Neural progenitor cell (in vitro differentiated cells): ENCODE measurements at places on chromosomes 13 and 19.
A peak's percentile ranks its signal among the peaks of the same experiment; 100 is the strongest.

GRCh38 chr19:40089462-40089861 is 1.3 kb downstream of the ZNF780A start:
- no peak for DNase-seq

- DNase-seq: no peak
These were observed 50.0 kb upstream of the WDFY2 start for GRCh38 chr13:51534041-51534817.

DNA sequence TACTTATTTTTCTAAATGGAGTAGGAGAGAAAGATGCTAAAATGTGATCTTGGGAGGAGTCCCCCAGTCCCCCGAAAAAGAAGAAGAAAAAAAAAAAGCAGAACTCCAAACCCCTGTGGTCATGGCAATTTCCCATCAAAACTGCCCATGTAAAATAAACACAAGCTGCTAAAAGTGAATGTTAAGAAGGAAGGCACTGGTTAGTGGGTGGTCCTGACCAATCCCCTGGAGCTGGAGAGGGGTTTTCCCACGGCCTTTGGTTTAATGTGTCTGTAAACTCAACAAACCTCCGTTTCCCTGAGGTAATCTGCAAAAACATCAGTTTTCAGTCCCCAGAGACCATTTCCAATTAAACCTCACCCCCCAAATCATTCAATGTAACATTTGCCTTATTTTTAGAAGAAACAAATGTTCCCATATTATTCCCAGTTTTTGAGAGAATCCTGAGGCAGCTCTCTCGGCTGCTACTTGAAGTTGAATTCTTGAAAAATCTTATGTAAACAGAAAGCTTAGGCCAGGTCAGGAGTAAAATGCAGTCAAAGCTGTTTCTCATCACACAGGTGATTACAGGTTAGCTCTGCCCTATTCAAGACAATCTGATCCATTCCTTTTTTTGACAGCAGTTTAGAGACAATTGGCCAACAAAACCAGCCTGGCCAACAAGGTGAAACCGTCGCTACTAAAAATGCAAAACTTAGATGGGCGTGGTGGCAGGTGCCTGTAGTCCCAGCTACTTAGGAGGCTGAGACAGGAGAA is 17.0 kb downstream of the RAB3D start:
- no peak for DNase-seq

DNA sequence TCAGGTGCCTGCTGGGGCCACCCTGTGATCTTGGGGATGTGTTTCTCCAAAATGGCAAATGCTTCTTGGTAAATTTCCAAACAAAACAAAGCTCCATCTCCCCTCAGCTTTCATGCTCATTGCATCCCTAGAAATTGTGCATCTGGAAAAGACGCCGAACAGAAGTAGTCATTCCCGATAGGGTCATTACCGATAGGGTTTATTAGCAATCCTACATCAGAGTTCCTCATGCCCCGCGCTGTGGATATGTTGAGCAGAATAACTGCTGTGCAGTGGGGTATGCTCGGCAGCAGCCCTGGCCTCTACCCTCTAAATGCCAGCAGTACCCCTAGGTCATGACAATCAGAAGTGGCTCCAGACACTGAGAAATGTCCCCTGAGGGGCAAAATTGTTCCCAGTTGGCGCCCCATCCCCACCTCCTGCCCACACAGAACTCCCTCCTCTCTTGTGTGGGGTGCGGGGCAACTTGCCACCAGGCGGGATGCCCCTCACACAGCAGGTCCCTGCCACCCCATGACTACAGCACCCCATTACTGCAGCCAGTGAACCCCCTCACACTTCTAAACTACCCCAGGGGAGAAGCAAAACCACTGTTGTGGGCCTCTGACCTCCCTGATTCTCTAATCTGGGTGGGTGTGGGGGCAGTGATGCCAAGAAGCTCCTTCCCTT is 13.0 kb upstream of the SLC7A10 start:
- DNase-seq: no peak

- DNase-seq: no peak
These were observed 23.4 kb downstream of the RASL11A start for GRCh38 chr13:27293873-27294515.

GRCh38 chr13:48975101-48975855 is 434 bp upstream of the FNDC3A start:
- peak; percentile 63 for DNase-seq

DNA sequence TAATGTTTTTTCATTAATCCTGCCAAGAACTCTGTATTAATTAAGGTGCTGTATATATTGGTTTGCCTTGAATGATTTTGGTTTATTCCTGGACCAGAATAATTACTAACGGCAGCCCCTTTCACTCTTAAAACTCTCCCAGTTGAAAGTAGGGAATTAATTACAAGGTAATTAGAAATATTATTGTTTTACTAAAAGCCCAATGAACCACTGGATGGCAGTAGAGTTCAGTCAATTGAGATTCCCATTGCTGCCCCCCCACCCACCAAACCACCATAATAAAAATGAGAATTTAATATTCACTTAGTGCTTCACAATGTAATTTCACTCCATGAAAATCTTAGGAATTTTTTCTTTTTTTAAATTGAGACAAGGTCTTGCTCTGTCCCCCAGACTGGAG is 13.7 kb downstream of the WBP4 start:
- peak; percentile 46 for DNase-seq

DNA sequence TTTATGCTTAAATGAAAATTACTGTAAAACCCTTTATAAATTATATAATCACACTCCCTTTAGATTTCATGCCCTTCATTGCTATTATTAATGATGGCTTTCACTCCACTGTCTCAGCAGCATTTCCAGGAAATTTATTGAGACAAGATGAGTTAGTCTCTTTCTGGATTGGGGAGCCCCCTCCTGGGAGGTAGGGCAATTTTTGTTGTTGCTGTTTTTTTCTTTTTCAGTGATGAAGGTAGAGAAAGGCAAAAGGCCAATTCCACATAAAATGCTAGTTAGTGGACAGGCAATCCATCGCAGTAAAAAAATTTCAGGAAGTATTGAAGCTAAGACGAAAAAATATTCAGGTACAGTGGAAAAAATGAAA is 80.2 kb downstream of the TEX26 start:
- DNase-seq: peak; percentile 22

GRCh38 chr19:48842789-48843162 is 6.5 kb upstream of the HSD17B14 start:
- DNase-seq: peak; percentile 82

DNA sequence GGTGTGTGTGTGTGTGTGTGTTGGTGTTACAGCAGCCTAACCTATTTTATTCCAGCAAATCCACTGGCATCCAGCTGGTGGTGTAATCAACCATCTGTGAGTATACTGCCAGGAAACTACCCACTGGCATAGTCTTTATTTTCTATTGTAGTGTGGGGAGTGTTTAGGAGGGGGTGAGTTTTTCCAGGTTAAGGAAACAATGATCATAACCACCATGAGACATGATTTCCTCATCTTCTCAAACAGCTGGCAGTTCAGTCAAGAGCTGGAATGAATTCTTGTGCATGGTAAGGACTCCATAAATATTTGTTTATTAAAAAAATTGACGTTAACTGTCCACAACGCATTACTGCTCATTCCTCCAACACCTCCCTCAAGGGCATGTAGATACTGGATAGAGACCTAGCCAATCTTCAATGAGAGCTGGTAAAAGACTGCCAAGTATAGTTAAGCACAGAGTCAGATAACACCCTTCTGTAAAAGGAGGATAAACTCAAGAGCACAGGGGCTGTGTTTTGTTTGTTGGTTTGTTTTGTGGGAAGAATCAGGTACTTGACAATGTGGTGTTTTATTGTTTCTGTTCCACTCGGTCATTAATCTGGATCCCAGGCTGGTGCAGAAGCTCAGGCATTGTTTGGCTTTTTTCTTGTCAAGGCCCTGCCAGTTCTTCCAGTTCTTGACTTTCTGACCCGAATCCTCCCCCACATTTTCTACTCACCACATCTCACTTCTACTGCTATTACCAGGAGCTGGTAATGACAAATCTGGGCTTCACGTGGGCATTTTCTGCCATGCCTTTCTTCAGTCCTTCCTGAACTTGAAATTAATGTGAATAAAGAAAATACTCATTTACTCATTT is 31.6 kb upstream of the SLC46A3 start:
- DNase-seq: no peak

- peak; percentile 63 for DNase-seq
These were observed 60.0 kb upstream of the LRCH1 start for GRCh38 chr13:46492946-46493345.
